Cerebellar nuclear complex (tissue), 1 donor: ENCODE measurements at places on chromosomes 2 and 18.

DNA sequence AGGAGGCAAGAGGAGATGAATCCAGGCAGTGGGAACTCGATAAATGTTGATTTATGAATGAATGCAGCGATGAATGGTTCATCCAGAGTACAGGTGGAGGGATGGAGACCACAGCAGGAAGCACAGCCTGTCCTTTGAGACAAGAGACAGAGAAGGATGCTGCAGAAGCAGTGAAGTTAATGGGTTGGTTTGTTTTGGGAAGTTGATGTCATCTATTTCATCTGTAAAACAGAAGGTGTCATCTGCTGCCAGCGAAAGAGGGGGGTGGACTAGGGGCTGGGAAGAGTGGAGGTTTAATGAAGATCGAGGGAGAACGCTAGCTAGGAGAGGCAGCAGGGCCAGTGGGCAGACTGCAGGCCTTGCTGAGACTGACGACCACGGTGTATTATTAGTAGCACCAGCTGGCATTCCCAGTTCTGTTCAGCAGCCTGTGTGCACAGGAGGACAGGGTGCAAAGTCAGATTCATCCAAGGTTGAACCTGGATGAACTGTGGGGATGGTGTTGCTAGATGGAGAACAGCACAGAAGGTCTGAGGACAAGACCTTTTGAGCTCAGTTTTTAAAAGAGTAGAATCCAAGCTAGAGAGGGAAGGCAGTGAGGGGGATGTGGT lies 120.3 kb upstream of the CAPN13 start:
- DNase-seq, result no peak

DNA sequence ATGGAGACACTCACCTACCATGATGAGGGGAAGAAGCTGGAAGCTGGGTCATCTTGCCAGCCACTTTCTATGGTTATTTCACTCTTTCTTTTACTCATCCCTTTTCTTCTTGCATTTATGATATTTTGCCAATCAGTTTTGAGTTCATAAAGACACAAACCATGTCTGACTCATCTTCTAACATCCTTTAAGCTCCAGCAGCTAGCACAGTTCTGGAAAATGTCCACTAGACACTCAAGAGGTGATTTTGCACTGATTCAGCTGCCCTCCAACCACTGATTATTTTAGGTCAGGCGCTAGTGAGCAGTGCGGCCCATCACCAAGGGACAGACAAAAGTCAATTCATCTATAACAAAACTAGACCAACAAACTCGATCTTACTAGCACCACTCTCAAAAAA lies 537.1 kb upstream of the ID2 start:
- no peak for DNase-seq

DNA sequence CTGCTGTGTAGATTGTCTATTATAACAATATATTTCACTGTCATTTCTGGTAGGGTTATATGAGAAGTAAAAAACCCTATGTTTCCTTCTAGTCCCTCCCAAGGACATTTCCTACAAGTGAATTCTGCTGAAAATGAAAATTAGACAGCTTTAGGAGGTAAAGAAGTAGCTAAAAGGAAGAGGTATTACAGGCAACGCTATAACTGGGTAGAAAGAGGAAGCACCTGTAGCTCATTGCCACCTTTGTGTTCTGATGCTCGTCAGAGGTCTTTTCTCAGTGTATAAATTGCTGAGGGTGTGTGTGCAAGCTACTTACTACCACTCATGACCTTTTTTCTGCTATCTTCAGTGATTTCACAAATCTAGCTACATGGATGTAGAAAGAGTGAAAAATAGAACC lies 1.4 kb downstream of the DNAJC10 start:
- DNase-seq, result no peak

GRCh38 chr2:170577356-170577755 lies 137.8 kb upstream of the SP5 start:
- DNase-seq, result no peak

DNA sequence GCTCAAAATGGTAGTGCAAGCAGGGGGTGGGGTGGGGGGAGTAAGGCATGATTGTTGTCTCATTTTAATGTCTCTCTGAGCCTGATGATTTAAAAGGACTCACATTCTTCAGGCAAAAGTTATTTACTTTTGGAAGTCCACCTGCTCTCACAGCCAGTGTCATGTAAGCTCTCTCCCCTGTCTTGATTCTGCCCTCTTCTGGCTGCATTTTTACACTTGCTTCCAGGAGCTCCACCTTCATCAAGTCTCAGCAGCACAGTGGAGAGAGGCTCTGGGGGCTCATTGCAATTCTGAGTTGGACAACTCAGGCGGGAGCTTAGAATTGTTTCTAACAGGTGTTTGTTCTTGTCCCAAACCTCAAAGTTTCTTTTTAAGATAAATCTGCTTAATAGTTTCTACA lies 39.2 kb downstream of the GNAL start:
- no peak for DNase-seq
